ENCODE measurements at places on chromosomes 1 and 21.

DNA sequence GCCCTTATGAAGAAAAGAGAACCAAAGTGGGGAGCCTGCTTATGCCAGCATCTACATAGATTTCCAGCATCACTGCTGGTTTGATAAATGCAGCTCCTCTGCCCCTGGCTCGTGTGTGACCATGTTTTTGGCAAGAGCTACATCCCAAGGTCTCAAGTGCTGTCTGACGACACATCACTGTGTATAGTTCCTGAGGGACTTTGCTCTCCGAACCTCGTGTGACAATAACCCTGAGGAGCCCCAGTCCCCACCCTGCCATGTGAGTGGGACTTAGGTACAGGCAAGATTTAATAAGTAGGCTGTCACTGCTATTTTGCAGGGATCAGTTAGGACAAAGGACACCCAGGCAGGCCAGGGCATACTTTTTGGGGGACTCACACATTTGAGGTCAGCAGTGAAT lies 28.8 kb upstream of the RERE start:
- no peak for DNase-seq

DNA sequence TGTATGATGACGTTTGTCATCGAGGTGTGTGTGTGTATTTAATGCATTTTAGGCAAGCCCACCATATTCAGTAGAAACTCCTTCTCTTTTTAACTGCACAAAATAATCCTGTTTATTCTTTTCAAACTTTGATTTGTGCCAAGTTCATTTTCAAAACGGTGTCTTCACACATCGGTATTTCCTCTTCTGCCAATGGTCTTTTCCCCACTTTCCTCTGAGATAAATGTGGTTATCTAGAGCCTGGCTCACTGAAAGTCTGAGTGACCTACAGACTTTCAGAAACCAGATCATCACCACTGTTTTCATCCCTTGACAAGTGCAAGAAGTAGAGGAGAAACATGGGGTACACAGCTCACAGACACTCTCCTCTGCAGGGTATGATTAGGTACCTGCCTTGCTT lies 69.4 kb downstream of the GPATCH2 start:
- DNase-seq, result no peak

DNA sequence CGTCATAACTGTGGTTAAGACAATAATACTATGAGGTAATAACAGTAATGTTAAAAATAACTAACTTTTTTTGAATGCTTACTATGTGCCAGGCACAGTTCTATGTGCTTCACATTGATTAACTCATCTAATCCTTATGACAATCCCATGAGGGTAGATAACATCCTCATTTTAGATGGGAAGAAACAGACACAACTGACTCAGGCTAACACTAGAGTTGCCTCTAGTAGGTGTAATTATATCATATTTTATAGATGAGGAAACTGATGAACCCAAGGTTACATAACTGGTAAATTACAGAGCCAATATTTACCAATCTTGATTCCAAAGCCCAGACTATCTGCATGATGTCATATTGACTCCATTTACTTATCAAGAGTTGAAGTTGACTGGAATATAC lies 23.5 kb downstream of the SERPINC1 start:
- DNase-seq, result no peak

- DNase-seq, result no peak
Observed at GRCh38 chr1:228403231-228403631, 3.4 kb downstream of the TRIM11 start.
